ENCODE measurements at places on chromosomes 7 and 10. TPM values are rescaled to one million over a fixed set of nuclear protein-coding genes. Genes with fewer than 3 reads are reported as not detected.
A peak's percentile ranks its signal among the peaks of the same experiment; 100 is the strongest.

DNA sequence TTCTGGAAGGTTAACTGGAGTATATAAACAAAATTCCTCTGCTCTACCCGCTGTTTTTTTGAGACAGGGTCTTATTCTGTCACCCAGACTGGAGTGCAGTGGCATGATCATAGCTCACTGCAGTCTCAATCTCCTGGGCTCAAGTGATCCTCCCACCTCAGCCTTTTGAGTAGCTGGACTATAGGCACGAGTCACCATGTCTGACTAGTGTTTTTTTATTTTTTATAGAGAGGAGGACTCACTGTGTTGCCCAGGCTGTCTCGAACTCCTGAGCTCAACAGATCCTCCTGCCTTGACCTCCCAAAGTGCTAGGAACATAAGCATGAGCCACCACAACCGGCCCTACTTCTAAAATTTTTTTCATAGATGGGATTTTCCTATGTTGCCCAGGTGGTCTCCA, 2.2 kb downstream of the RAB18 start:
- H3K4me3 ChIP-seq: no peak overlapping the region
- no peaks in the 10 kb centered on the region for H3K27me3 ChIP-seq
- no peak overlapping the region for H3K27ac ChIP-seq
- H3K4me1 ChIP-seq: peaks cover 8% of the 10 kb centered on the region

DNA sequence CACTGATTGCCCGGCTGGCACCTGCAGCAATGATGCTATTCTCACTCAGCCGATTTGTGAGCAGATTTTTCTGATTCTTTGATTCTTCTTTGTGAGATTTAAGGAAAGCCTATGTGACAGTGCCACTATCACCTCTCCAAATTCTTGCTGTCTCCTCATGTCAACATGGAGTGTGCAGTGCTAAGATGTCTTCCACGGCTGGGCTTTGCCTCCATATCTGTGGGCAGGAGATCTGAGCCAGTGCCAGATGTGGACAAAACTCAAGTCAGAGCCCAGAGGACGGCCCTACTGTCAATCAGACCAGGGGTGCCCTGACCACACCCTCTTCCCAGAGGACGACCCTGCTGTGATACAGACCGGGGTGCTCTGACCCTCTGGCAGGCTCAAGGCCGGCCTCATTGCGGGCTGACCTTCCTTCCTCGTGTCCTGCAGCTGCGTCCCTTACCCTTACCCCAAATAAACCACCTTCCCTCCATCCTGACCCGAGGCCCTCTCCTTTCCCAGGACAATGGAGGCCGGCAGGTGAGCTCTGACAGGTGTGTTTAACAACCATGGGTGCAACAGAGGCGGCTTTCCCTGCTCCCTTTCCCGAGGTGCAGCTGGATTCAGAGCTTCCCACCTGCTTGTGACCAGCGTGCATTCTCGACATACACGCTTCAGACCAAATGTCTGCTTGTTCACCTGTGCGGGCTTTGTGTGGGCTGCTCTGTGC, 221.4 kb downstream of the ADARB2 start:
- DNase-seq: no peak
- H3K4me1 ChIP-seq: no peaks in the 10 kb centered on the region
- H3K36me3 ChIP-seq: no peaks in the 10 kb centered on the region
- H3K27ac ChIP-seq: no peak overlapping the region
- peaks cover 2% of the 10 kb centered on the region for H3K27me3 ChIP-seq

DNA sequence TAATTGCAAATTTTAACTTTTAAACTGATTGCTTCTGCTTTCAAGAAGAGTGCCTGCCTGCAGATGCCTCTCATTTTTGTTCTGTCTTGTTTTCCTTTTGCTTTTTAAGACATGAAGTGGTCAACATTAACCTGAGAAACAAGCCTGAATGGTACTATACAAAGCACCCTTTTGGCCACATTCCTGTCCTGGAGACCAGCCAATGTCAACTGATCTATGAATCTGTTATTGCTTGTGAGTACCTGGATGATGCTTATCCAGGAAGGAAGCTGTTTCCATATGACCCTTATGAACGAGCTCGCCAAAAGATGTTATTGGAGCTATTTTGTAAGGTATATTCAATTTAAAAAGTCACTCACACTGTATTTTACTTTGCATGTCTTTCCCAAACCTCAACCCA, 8.8 kb downstream of the GSTO2 start:
- no peak overlapping the region for H3K4me3 ChIP-seq
- peaks cover 8% of the 10 kb centered on the region for H3K27me3 ChIP-seq
- DNase-seq: peak; percentile 48

GRCh38 chr10:22226599-22226998, 8.8 kb upstream of the EBLN1 start:
- peaks cover 5% of the 10 kb centered on the region for H3K27me3 ChIP-seq
- DNase-seq: no peak
- peaks cover 6% of the 10 kb centered on the region for H3K4me1 ChIP-seq
- no peak overlapping the region for H3K4me3 ChIP-seq
- no peaks in the 10 kb centered on the region for H3K36me3 ChIP-seq
- H3K27ac ChIP-seq: no peak overlapping the region

GRCh38 chr10:117768333-117769042, 225.9 kb downstream of the EMX2 start:
- no peak overlapping the region for H3K27ac ChIP-seq
- H3K4me3 ChIP-seq: no peak overlapping the region
- no peaks in the 10 kb centered on the region for H3K4me1 ChIP-seq
- no peaks in the 10 kb centered on the region for H3K36me3 ChIP-seq

Gene CHCHD1
- total RNA-seq: 14.2 TPM

Gene KLF14
- total RNA-seq: not detected

Gene LLCFC1
- total RNA-seq: not detected
